ENCODE measurements at places on chromosomes 1 and 21. TPM values are rescaled to one million over a fixed set of nuclear protein-coding genes. Genes with fewer than 3 reads are reported as not detected.

CD5L gene
- total RNA-seq, result not detected

DNA sequence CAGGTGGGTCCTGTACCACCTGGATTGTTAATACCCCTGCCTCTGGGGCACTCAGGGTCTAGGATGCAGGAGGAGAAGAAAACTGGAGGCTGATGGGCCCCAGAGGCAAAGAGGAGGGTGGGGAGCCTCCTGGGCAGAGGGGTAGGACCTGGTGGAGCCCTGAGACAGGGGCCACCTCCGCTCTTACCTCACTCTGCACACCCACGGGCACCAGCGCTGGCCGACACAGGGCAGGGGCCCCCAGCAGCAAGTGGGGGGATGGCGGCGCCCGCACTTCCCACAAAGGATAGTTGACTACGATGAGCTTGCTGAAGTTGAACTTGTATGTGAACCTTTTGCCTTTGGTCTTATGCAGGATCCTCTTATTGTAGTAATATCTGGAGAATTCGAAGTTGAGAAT lies 1.1 kb downstream of the ETV3L start:
- no peak for DNase-seq
- H3K36me3 ChIP-seq, result no peaks in the 10 kb centered on the region
- H3K4me3 ChIP-seq, result no peak overlapping the region
- H3K27ac ChIP-seq, result no peak overlapping the region

VPS13D gene
- 35.7 TPM for total RNA-seq

DNA sequence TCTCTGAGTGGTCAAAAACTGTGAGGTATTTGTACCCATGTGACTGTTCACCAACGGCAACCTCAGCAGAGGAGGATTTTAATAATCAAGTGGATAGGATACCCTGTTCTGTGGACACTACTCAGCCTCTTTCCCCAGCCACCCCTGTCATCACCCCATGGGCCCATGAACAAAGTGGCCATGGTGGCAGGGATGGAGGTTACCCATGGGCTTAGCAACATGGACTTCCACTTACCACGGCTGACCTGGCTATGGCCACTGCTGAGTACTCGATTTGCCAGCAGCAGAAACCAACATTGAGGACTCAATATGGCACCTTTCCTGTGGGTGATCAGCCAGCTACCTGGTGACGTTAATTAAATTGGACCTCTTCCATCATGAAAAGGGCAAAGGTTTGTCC lies 1782.7 kb downstream of the PLA2G4A start:
- no peaks in the 10 kb centered on the region for H3K4me1 ChIP-seq
- H3K27me3 ChIP-seq, result no peaks in the 10 kb centered on the region
- H3K27ac ChIP-seq, result no peak overlapping the region
- no peaks in the 10 kb centered on the region for H3K36me3 ChIP-seq

RAB25 gene
- not detected for total RNA-seq

SPRR1A gene
- total RNA-seq, result not detected

S100A7 gene
- not detected for total RNA-seq

NUP210L gene
- total RNA-seq, result not detected
